Hepatic stellate cell (primary cell): ENCODE measurements at places on chromosomes 5 and 9.

- DNase-seq: no peak
Measured at GRCh38 chr5:71666321-71666720, 52.8 kb upstream of the CARTPT start.

GRCh38 chr9:87891754-87892153, 9.1 kb downstream of the SPATA31E1 start:
- DNase-seq: no peak

GRCh38 chr5:151881621-151882225, 42.9 kb downstream of the GLRA1 start:
- no peak for DNase-seq

GRCh38 chr5:69374911-69375446, 5.4 kb downstream of the RAD17 start:
- no peak for DNase-seq
